ENCODE measurements at places on chromosomes 1 and 21.

- DNase-seq, result no peak
Observed at GRCh38 chr1:107795441-107795840, 169.5 kb downstream of the VAV3 start.

DNA sequence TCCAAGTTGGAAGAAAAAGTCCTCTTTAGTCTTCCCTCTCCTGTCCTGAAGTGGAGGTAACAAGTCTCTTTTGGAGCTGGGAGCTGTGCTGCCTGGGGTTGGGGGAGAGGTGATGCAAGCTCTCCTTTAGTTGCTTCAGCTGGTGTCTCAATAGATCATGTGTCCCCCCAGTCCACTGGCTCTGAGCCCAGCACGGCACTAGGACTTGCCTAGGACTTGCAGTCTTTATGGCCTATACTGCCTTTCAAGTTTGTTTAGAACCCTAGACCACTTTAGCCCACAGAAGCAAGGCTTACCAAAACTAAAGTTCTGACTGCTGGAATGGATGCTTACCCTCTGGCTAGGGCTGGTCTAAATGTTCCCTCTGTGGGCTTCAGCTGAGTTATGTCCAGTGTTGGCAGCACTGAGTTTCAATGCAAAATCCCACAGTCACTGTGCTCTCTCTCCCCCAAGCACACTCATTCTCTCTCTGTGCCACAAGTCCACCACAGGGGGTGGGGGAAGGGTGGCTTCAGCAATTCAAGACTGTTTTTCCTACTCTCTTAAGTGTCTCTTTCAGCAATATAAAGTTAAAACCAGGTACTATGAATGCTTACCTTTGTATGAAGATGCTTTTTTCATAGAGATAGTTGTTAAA lies 185.0 kb downstream of the DNAH14 start:
- no peak for DNase-seq

GRCh38 chr1:89904219-89904980 lies 83.6 kb downstream of the LRRC8D start:
- no peak for DNase-seq

DNA sequence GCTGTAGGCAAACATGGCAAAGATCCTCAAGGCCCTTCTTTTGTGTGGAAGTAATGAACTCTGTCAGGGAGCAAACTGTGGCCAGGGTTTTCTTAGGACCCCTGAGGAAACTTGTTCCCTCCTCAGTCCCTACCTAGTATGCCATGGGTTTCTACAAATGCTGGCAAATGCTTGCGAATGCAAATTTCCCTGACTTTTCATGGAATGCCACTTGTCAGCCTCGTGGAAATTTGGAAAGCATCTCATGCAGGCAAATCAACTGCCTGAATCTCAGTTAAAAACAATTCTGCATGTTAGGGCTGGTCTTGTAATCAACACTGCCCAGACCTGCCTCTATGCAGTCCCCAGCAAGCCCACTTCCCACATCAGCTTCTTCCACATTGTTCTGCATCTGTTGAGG lies 334.9 kb upstream of the AJAP1 start:
- no peak for DNase-seq

DNA sequence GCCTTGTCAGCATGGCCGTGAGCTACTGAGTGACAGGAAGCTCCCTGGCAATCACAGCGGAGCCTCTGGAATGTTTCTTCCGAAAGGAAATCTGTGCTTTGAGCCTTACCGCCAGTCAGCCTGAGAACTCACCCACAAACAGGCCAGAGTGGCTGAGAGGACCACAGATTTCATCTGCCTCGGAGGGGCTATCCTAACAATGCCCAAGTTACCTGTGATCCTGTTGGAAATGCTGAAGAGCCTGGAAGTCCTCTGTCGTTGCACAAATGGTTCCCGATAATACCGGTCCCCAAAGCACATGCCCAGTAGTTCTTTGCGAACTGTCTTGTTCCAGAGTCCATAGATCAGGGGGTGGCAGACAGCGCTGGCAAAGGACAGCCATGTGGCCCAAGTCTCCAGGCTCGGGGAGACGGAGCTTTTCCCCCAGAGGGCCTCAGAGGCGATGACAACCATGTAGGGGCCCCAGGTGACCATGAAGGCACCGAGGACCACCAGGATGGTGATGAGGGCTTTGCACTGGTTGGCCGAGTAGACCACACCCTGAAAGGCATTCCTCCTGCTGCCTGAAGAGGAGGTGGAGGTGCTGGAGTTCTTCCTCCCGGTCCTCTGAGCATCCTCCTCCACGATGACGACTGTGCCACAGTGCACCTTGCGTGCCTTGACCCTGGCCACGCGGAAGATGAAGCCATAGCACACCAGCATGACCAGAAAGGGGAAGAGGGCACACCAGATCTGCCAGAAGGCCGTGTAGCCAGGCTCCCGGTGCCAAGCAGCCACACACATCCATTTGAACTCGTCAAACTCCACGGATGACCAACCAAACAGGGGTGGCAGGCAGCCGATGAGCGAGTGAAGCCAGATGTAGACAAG lies 40.2 kb downstream of the GPR161 start:
- no peak for DNase-seq

GRCh38 chr1:20484519-20485462 lies 1.2 kb downstream of the CAMK2N1 start:
- DNase-seq, result peak; percentile 17

GRCh38 chr21:25831300-25831960 lies 96.7 kb downstream of the GABPA start:
- DNase-seq, result no peak

GRCh38 chr1:43704838-43705237 lies 2.5 kb upstream of the ST3GAL3 start:
- no peak for DNase-seq

DNA sequence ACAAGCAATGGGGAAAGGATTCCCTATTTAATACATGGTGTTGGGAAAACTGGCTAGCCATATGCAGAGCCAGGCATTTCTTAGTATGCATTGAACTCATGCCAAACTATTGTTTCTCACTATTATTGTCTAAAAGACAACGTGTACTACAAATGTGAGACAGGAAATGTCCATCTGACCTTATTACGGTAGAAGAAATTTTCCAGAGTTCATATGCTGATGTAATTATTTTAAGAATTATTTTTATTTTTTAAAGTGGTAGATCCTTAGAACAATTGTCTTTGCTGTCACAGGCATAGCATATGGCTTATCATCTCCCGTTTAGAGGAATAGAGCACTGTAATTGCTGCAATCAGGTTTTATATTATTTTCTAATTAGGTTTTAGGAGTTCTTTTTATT lies 75.2 kb upstream of the S1PR1 start:
- no peak for DNase-seq

- DNase-seq, result no peak
Observed at GRCh38 chr1:114902343-114902742, 47.7 kb downstream of the SYCP1 start.

DNA sequence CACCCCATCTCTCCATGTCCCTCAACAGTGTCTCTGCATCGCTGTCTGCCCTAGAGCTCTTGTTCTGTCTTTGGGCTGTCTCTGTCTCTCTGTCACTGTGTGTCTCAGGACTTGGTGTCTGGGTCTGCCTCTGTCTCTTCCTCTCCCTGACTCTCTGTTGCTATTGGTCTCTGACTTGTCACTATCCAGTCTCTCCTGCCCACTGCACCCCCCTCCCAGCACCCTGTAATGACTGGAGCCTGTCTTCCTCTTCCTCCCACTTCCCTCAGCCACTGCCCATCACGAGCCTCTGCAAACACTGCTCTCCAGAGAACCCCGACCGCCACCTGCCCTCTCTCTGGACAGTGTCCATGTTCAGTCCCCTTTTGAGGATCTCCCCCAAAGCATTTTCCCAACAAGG lies 12.1 kb downstream of the PEAR1 start:
- no peak for DNase-seq

GRCh38 chr1:247415423-247416361 lies at the start of gene NLRP3:
Gene NLRP3, plus strand, starts transcription at chr1:247416173. Its CDS starts 2,628 bp downstream, at chr1:247418801.
- DNase-seq, result no peak

DNA sequence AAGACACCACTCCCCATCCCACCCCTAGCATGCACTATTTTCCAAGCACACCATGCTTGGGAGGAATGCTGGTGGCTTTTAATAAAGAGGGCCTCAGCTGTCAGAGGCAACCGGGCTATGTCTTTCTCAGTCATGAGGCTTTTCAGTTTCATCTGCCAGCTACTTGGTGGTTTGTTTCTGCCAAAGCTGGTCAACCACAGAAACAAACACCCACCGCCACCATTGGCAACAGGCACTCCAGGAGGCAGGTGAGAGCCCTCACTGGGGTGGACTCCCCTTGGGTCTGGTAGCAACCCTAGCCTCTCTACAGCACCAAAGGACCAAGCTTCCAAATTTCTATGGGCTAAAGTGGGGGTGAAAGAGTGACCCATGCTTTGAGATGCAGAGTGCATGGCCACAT lies 54.3 kb upstream of the CD1D start:
- DNase-seq, result no peak

DNA sequence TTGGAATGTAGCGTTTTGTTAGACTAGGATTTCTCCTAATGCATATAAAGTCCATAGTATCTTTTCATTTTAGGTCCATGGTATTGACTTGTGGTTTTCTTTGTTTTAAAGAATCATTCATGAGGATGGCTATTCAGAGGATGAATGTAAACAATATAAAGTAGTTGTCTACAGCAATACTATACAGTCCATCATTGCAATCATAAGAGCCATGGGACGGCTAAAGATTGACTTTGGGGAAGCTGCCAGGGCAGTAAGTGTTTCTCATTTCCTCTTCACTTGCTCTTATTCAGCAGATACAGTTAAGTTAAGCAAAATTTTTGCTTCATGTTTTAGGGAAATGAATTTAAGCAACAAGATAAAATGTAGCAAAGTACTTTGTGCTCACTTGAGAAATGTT lies 25.4 kb downstream of the GNAI3 start:
- DNase-seq, result no peak

- DNase-seq, result no peak
Observed at GRCh38 chr1:59052166-59052590, 244.7 kb upstream of the FGGY start.

- DNase-seq, result peak; percentile 51
Observed at GRCh38 chr21:42010507-42011495, 641 bp upstream of the ZBTB21 start.

DNA sequence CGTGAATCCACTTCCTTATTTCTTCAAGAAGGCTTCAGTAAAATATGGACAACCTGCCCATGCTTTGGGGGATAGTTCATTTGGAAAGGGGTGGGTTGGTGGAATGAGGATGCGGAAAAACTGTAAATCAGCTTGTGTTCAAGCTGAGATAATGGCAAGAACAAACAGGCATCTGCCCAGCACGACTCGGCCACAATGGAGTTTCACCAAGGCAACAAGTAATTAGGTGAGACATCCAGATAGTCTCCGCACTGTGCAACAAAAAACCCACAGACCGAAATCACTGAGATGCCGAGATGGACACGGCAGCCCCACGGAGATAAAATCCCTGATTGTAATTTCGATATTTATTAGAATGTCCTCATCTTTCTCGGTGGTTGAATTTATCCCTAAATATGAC lies 455.2 kb downstream of the AJAP1 start:
- no peak for DNase-seq

GRCh38 chr21:33302796-33303195 lies 22.0 kb upstream of the IFNAR1 start:
- no peak for DNase-seq

DNA sequence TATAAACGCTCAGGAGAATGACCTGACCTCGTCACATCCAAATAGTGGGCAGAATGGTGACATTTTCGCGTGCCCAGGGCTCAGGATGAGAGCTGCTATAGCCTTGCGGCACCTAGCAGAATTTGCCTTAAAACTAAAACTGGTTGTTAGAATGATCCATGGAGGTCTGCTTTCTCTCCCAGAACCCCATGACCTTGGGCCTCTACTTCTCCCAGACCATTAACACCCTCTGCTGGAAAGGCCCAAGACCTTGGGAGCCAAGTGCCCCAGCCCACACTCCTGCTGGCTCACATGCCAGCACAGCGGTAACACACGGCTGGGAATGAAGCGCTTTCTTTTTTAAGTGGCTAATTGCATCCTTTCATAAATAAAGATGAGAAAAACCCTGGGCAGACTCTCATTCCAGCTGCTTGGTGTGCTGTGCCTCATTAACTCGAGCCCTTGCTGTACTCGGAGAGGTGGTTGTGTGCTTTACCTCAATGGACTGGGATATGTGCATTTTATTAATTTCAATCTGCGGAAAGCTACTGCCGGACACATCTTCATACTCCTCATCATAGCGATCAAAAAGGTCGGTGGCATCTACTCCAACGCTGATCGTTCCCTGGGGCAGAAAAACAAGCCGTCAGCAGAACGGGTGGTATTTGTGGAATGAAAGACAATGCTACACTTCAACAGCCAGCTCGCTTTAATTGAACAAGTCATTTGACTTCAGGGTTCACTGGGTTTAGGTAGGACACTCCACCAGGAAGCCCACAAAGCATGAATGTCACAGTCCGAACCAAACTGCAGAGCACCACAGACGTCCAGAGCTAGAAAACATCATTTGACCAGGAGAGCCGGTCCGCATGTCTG lies 29.0 kb downstream of the THAP3 start:
- DNase-seq, result no peak

DNA sequence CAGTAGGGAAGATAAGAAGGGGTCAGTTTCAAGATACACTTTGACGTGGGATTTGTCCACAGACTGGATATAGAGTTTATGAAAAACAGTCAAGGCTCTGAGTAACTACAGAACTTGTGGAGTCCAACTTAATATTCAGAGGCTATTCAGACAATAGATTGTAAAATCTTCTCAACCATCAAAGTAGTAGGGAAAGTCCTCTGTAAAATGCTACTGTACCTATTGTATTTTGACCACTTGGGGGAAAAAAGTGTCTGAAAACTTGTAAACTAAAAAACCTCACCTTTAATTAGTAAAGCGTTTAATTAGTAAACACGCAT lies 10.5 kb downstream of the PTP4A2 start:
- DNase-seq, result no peak

Measured in HEK293T (cell line).